ENCODE measurements at places on chromosomes 12 and 14. TPM values are rescaled to one million over a fixed set of nuclear protein-coding genes. Genes with fewer than 3 reads are reported as not detected.

GPR132 gene
- 38.6 TPM for polyA plus RNA-seq

MSI1 gene
- polyA plus RNA-seq, result not detected

PLEKHG7 gene
- 7.5 TPM for polyA plus RNA-seq

MFAP5 gene
- polyA plus RNA-seq, result 0.31 TPM

POTEM gene
- not detected for polyA plus RNA-seq

NGB gene
- polyA plus RNA-seq, result not detected

SPX gene
- 0.13 TPM for polyA plus RNA-seq

INHBE gene
- not detected for polyA plus RNA-seq

ALDH2 gene
- polyA plus RNA-seq, result 10.3 TPM

CACNA1C gene
- 0.03 TPM for polyA plus RNA-seq

HOXC11 gene
- not detected for polyA plus RNA-seq

DGKA gene
- 269 TPM for polyA plus RNA-seq

TAS2R10 gene
- not detected for polyA plus RNA-seq

APAF1 gene
- 9.1 TPM for polyA plus RNA-seq
